Panc1 (cell line): ENCODE measurements at places on chromosomes 7 and 10.

GRCh38 chr7:133061357-133061756, 20.5 kb downstream of the CHCHD3 start:
- DNase-seq: no peak

DNA sequence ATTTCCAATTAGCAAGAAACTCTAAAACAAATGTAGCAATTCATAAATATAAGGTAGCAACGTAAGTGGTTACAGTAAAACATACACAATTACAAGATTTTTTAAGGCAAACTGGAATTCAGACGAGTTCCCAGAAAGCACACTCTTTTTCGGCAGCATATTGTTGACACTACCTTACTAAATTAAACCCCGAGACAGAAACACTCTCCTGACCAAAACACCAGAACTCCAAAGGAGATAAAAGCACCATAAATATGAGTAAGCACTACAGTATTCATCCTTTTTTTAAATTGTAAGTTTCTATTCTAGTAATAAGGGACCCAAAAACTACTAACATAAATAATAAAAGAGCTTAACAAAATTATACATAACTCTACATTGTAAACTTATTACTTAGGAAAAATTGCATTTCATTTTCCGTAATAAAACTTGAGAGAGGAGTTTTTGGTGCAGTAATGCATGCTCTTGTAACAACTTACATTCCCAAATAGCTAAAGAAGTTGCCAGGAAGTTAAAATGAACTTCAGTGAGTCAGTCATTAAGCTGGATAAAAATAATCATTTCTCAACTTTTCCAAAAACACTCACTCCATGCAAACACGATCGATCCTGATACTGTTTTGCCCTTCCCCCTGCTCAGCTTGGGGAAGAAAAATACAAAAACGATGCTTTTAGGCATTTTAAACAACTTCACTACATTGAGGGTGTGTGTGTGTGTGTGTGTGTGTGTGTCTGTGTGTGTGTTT, 2.0 kb downstream of the PIP4K2A start:
- DNase-seq: no peak

- no peak for DNase-seq
These were observed 51.4 kb upstream of the TMEM72 start for GRCh38 chr10:44859546-44860285.

GRCh38 chr10:112763916-112764520, 186.0 kb upstream of the TCF7L2 start:
- DNase-seq: no peak

DNA sequence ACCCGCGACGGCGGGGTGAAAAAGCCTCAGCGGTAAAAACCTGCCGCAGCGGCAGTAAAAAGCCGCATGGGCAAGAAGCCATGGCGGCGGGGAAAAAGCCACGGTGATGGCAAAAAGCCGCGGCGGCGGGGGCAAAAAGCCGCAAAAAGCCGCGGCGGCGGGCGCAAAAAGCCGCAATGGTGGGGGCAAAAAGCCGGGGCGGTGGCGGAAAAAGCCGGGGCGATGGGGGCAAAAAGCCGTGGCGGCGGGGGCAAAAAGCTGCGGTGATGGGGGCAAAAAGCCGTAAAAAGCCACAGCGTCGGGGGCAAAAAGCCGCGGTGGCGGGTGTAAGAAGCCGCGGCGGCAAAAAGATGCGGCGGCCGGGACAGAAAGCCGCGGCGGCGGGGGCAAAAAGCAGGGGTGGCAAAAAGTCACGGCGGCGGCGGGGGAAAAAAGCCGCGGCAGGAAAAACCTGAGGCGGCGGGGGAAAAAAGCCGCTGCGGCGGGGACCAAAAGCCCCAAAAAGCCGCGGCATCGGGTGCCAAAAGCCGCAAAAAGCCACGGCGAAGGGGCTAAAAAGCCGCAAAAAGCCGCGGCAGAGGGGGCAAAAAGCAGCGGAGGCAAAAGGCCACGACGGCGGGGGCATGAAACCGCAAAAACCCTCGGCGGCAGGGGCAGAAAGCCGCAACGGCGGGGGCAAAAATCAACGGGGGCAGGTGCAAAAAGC, 488.5 kb downstream of the ZNF33B start:
- DNase-seq: no peak
